Left forelimb (tissue), 1 donor: ENCODE measurements at places on chromosomes 6 and 20.

- DNase-seq = no peak
These were observed 51.7 kb downstream of the MARCKS start for GRCh38 chr6:113908801-113909200.

- no peak for DNase-seq
These were observed 58.5 kb upstream of the SLC22A16 start for GRCh38 chr6:110534731-110535492.

DNA sequence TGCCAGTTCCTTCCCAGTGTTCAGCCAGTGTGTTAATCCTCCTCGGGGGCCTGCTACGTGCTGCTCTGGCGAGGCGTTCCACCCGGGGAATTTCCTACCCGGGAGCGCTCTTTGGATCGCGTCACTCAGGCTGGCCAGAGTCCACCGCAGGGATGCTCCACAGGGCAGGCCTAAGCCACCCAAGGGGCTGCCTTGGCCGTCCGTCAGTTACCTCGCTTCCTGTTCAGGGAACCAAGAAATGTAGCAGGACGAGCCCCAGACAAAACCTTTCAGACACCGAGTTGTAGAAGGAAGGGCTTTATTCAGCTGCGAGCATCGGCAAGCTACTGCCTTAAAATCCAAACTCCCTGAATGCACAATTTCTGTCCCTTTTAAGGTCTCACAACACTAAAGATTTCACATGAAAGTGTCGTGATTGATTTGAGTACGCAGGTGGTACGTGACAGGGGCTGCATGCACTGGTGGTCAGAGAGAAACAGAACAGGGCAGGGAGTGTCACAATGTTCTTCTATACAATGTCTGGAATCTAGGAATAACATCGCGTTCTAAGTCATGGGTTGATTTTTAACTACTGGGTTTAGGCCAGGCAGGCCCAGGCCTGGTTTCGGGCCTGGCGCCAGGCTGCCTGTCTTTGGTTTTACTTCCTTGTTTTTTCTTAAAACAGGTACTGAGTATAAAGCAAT, 15.7 kb upstream of the POU5F1 start:
- DNase-seq = no peak

DNA sequence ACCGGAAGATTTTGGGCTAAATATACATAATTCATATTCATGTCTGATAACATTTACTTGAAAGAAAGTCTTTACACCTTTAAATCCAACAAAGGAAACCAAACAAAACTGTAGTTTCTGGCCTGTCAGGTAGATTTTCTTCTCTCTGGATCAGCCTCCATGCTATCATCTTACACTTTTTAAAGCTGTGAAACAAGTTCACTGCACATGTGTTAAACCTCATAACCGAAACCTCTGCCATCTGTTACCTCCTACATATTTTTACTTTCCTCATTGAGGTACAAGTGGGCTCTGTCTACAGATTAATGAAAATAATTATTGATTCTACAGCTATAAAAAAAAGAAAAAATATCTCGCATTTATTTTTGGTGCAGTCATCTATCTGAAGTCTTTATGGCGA, 149.9 kb downstream of the RALGAPA2 start:
- DNase-seq = no peak

GRCh38 chr6:139927236-139927635, 552.8 kb upstream of the CITED2 start:
- no peak for DNase-seq

GRCh38 chr6:36298027-36298426, 28.2 kb downstream of the PNPLA1 start:
- no peak for DNase-seq
